NAMALWA (cell line): ENCODE measurements at places on chromosomes 16 and 17.
A peak's percentile ranks its signal among the peaks of the same experiment; 100 is the strongest.

- no peak for DNase-seq
These were observed 5.5 kb downstream of the TRAF7 start for GRCh38 chr16:2160915-2161551.

- no peak for DNase-seq
These were observed 4.8 kb upstream of the TBX2 start for GRCh38 chr17:61394630-61395408.

DNA sequence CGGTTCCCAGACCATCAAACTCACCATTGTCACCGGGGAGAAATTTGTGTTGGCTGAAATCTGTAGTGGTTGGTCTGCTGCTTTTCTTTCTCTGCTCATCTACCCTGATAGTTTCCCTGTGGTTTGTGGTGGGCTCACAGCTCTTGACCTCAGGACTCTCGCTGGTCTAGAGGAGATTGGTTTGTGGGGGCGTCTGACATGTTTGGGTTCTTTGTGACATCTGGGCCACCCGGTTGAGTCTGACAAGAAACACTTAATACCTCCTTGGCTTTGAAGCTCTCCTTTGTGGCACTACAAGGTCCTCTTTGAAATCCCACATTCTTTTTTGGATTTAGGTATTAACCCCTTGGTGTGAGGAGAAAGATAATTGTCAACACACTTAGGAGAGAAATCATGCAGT, 662.0 kb downstream of the WWOX start:
- DNase-seq: no peak

DNA sequence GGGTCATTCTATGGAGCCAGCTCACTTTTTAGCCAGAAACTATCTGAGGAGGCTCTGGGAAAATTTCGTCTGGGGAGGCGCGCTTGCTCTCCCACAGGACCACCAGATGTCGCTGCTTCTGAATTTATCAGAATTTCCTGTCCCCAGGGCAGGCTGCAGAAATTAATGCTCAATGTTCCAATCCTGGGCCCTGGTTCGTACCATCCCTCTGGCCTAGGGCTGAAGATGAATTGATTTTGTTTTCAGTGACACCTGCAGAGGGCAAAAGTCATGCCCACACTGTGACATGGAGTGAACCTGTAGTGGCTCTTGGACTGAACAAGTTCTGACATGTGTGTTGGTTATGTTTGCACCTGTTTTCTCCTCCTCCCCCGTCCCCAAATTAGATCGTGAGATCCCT, 482.6 kb downstream of the NPIPA7 start:
- peak; percentile 58 for DNase-seq

- DNase-seq: no peak
These were observed 172.9 kb upstream of the ZFHX3 start for GRCh38 chr16:73220836-73221235.

DNA sequence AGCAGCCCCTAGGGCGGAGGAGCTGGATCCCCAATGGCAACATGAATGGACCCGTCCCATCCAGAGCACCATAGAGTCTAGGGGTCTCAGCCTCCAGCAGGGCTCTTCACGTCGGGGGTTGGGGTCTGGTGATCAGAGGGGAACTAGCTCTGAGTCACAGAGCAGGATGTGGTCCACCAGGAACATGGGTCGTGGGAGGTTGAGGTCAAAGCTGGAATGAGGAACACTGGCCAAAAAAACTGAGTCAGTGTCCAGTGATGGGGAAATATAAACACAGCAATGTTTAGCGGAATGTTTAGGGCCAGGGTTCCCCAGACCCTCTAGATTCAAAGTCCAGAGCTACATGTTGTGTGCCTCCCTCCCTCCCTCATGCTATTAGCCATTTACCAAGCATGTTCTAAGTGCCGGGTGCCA, 79.1 kb upstream of the C16orf82 start:
- no peak for DNase-seq

- no peak for DNase-seq
These were observed 14.8 kb upstream of the PVALEF start for GRCh38 chr17:81150377-81151077.

DNA sequence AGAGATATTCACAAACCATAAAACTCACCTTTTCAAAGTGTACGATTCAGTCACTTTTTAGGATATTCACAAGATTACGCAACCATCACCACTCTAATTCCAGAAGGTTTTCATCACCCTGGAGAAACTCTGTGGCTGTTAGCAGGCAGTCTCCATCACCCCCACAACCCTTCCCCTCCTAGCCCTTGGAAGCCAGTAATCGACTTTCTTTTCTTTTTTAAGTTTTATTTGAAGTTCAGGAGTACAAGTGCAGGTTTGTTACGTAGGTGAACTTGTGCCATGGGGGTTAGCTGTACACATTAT, 363.5 kb downstream of the CPPED1 start:
- no peak for DNase-seq
